ENCODE measurements at places on chromosomes 1 and 21.

GRCh38 chr1:209769971-209770370, 14.1 kb downstream of the TRAF3IP3 start:
- no peak for DNase-seq

GRCh38 chr1:76219366-76219818, 144.8 kb downstream of the ST6GALNAC3 start:
- DNase-seq: no peak

DNA sequence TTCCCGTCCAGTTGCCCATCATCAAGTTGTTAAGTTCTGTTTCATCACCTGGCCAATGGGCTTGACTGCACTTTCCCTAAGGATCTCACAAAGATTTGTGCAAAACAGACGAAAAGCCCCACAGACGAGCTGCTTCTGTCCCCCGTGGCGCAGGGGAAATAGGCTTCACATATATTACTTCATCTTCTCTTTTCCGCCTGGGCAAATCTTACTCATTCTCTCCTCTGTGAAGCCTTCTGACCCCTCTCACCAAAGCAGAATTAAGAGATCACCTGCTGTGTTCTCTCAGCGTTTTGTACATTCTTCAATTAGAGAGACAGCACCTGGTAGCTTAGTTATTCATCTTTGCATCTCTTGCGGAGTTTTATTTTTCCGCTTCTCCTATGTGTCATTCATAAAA, 129.8 kb downstream of the IGSF21 start:
- no peak for DNase-seq

- no peak for DNase-seq
Measured at GRCh38 chr21:41482301-41482700, 25.7 kb downstream of the TMPRSS2 start.

- no peak for DNase-seq
Measured at GRCh38 chr1:41444246-41444645, 40.2 kb downstream of the EDN2 start.

DNA sequence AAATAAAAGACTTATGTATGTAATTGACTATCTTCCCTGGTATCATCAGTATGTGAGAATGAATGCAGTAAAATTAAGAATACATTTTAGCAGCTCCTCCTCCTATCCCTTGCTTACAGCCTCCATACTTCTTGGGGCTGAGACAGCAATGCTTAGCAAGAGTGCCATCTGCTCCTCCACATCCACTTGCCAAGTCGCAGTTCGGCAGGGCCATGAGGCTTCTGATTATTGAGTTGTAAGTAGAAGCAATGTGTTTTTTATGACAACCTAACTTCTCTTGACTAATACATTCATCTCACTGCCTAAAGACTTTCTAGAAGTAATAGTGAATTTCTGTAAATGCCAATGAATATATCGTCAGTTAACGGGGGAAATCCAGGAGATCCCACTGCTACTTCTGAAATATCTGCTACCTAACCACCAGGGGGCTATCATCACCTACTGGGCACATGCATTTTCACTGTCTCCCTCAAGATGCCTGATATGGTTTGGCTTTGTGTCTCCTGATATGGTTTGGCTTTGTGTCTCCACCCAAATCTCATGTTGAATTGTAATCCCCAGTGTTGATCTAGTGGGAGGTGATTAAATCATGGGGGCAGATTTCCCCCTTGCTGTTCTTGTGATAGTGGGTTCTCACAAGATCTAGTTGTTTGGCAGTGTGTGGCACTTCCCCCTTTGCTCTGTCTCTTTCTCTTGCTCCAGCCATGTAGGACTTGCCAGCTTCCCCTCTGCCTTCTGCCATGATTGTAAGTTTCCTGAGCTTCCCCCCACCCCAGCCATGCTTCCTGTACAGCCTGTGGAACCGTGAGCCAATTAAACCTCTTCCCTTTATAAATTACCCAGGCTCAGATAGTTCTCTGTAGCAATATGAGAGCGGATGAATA, 59.6 kb downstream of the EXTL2 start:
- peak; percentile 47 for DNase-seq

DNA sequence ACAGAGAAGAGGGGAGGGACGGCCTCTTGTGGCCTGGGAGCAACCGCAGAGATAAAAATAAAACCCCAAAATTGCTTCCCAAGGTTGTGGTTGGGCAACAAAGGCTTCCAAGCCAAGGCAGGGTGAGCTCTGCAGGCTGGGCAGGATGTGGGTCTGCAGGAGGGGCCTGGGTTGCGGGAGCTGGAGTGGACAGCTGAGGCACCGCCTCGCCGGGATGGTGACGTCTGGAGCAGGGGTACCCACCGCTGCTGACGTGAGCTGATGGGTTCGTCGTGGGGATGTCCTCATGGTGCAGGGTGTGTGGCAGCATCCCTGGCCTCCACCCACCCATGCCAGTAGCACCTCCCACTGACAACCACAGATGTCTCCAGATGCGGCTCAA, 3.7 kb downstream of the AURKAIP1 start:
- no peak for DNase-seq

GRCh38 chr1:51840743-51841461, 37.6 kb downstream of the NRDC start:
- no peak for DNase-seq

DNA sequence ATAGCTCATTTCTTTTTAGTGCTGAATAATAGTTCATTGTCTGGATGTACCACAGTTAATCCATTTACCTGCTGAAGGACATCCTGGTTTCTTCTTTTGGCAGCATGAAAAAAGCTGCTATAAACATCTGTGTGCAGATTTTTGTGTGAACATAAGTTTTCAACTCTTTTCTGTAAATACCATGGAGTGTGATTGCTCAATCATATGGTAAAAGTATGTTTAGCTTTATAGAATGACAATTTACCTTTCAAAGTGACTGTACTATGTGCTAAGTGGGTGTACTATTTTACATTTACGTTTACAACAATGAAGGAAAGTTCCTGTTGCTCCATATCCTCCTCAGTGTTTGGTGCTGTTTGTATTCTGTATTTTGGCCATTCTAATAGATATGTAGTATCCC, 49.0 kb downstream of the RUNX3 start:
- DNase-seq: no peak

GRCh38 chr1:20603504-20604464, 14.9 kb downstream of the CDA start:
- no peak for DNase-seq

GRCh38 chr21:36859744-36860501, 106.5 kb downstream of the HLCS start:
- peak; percentile 48 for DNase-seq

GRCh38 chr1:56901716-56902115, 47.1 kb downstream of the C8A start:
- no peak for DNase-seq

DNA sequence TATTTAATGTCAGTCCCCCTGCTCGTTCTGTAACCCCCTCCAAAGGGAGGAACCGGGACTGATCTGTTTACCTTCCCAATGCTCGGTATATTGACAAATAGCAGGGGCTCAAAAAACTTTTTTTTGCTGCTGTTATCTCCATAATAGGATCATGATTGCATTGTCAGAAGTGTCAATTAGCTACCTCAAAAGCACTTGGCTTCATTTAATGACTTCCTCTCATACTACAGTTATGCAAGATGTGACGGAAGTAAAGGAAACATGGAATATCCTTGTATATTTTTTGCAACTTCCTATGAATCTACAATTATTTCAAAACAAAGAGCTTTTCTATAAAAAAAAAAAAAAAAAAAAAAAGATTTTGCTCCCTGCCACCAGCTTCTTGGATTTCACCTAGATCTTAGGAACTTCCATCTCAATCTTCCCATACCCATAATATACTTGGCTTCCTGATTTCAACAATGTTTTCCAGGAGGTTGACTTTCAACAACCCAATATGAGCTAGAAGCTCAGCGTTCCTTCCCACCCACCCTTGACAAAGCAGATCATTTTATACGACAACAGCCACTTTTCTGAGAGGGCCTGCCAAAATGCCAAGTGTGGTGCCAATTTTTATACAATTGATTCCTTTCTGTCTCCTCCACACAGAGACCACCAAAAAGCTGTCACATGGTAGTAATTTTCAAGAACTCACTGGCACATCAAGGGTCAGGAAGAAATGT, 71.7 kb downstream of the SETD4 start:
- no peak for DNase-seq

DNA sequence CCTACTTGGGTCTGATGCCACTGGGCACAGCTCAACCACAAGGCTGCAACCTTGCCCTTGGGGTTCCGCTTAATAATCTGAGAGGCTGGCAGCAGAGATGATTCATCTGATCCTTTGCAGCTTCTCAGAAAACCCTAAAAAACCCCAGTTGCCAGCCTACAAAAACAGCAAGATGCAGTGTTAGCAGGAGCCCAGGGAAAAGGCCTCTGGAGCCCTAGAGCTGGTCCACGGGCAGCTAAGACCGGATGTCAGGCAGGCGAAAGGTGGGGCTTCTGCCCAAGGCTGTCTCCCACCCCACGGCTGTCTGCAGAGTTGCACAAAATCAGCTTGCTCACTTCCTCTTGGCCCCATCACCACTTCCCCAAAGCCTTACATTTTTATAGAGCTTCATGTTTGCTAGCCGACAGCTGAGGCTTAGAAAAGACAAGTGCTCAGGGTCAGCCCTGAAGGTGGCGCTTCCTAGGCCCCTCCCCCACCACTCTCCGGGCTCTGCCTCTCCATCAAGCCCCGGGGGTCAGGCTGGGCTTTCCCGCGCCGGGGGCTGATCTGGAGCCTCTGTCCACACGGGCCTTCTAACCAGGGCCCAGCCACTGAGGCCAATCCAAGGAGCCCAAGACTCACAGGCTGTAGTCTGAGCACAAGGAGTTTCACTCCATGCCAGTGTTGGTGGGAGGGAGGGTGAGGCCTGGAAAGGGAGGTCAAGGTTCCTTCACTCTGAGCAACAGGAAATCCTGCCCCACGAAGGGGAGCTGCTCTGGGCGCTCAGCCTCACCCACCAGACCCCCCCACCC, 4.2 kb upstream of the ADORA3 start:
- DNase-seq: peak; percentile 93

- DNase-seq: no peak
Measured at GRCh38 chr1:34749992-34750391, 4.9 kb upstream of the GJB5 start.

- no peak for DNase-seq
Measured at GRCh38 chr21:34262469-34262845, 101.3 kb upstream of the KCNE2 start.

DNA sequence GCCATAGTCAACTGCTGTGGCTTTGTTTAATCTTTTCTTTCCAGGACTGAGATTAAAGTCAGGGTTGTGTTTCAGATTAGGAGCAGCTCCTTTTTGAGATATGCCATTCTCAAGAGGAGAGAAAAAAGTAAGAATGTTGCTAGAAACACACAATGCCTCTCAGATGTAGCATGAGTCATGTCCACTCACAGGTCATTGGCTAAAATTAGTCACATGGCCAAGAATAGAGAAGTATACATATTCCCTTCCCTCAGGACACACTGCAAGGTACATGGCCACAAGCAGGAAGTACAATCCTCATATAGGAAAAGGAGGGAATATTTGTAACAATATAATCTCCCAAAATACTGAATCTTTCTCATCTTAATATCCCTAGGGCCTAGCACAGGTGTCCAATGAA, 141.9 kb upstream of the PTBP2 start:
- DNase-seq: no peak

DNA sequence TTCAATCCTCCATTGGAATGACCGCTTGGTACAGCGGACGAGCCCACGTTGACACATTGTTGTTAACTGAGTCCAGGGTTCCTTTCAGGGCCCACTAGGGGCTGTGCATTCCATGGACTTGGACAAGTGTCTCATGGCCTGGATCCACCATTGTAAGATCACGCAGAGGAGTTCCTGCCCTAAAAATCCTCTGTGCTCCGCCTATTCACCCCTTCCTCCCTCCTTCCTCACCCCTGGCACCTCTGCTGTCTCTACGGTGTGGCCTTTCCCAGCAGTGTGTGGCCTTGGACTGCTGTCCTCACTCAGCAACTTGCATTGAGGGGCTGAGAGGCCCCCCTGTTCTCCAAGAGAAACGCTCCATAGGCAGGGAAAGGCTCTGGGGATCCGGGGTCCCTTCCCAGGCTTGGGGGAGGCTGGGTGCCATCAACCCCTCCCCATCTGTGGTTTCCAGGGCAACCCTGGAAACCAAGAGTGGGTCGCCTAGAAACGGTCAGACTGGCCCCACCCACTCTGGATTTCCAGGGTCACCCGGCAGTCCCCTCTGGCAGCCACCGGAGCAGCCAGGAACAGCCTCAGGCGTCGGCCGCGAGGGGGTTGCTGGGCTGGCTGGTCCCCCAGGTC, 50.9 kb downstream of the MEGF6 start:
- no peak for DNase-seq

- DNase-seq: no peak
Measured at GRCh38 chr21:44666401-44667320, at the start of gene KRTAP12-2. Gene KRTAP12-2 (minus strand): TSS chr21:44666927. CDS start chr21:44666886, 41 bp downstream.

- DNase-seq: no peak
Measured at GRCh38 chr21:33902349-33902748, 13.3 kb downstream of the ATP5PO start.

DNA sequence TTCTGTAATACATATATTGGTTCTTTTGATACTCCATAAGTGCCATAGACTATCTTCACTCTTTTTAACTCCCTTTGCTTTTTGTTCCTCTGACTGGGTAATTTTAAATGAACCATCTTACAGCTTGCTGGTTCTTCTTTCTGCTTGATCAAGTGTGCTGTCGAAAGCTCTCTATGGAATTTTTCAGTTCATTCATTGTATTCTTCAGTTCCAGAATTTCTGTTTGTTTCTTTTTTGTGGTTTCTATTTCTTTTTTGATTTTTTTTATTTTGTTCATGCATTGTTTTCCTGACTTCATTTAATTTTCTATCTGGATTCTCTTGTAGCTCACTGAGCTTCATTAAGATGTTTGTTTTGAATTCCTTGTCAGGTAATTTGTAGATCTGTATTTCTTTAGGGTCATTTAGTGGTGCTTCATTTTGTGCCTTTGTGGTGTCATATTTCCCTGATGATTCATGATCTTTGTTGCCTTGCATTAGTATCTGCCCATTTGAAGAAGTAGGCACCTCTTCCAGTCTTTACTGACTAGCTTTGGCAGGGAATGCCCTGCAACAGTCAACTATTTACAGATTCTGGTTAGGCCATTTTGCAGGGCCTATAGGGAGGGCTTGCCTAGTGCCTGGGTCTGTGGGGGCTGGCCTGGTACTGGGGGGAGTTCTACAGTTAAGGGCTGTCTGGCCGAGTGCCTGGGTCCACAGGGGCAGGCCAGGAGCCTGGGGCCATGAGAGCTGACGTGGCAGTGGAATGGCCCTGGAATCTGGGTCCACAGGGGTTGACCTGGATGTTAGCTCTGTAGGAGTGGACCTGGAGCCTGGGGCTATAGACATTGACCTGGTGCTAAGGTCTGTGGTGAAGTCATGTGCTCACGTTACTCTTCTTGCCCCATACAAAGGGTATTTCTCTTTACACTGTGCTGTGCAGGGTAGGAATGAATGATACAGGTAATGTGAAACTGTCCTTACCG, 89.7 kb downstream of the MAGI3 start:
- DNase-seq: no peak

DNA sequence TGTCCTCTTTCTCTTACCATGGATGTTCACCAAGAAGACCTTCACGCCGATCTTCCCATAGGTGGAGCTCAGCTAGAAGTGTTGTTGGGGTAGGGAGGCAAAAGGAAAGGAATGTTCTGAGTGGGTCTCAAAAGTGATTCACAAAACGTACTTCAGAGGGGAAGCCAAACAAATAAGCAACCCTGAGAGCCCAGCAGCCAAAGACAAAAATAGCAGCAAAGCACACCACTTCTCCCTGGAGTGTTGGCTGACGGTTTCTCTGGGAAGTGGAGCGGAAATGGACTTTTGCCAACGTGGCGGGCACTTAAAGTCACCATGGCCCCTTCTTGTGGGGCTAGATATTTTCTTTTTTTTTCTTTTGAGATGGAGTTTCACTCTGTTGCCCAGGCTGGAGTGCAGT, 23.1 kb downstream of the SLC26A9 start:
- DNase-seq: no peak

- DNase-seq: no peak
Measured at GRCh38 chr1:162987866-162988265, 81.3 kb upstream of the RGS4 start.
